ENCODE measurements at places on chromosomes 4 and X.

DNA sequence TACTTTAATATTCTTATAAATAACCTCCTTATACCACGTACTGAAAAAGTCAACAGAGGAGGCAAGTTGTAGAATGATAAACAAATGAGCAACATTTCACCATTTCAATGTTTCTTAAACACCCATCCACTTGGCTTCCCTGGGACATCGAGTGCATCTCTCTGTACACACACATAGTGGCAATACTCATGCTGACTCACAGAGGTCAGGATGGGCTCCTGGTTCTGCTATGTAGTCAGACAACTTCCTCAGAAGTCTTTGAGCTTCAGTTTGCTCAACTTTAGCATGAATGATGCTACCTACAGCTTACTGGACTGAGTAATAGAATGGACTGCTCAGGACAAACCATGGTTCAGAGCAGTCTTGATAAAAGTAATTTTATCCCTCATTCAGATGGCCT lies 56.9 kb downstream of the MAD2L1 start:
- DNase-seq: no peak

- DNase-seq: no peak
Measured at GRCh38 chrX:1462596-1463251, 10.0 kb upstream of the ASMTL start.

DNA sequence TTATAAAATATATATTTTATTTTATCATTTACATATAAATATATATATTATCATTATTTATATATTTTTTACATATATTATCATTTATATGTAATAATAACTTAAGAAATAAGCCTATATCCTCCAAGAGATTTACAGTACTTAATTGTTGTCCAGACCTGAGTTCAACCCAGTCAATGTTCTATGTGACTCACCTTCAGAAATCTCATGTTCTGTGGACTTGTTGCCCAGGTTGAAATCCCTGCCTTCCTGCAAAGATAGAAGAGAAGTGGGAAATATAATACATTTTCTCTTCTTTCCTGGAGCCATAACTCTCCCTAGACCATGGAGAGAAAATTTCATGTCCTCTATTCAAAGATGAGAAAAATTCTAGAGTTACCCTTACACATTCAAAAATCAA lies 247.3 kb downstream of the PARM1 start:
- DNase-seq: no peak

DNA sequence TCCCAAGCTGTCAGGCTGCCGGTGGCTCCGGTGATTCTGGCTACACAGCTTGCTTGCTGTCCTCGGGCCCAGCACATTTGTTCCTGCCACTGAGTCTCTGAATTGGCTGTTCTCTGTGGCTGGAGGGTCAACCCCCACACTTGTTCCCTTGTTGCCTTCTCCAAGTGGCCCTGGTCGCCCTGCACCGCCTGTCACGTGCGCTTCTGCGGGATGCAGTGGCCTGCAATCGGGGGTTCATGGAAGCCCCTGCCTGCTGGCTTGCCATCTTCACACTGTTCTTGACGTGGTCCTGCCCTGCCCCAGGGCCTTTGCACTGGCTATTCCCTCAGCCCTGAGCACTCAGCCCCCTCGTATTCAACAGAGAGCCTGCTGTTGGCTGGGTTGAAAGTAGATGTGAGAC lies 8.1 kb downstream of the CLCN4 start:
- DNase-seq: no peak

- DNase-seq: no peak
Measured at GRCh38 chrX:23745786-23746185, 2.7 kb upstream of the ACOT9 start.

GRCh38 chr4:60089546-60090273 lies 1110.4 kb upstream of the ADGRL3 start:
- DNase-seq: no peak

GRCh38 chr4:94515365-94515764 lies 63.6 kb downstream of the PDLIM5 start:
- no peak for DNase-seq

GRCh38 chr4:184620212-184620867 lies 28.9 kb downstream of the CASP3 start:
- no peak for DNase-seq

DNA sequence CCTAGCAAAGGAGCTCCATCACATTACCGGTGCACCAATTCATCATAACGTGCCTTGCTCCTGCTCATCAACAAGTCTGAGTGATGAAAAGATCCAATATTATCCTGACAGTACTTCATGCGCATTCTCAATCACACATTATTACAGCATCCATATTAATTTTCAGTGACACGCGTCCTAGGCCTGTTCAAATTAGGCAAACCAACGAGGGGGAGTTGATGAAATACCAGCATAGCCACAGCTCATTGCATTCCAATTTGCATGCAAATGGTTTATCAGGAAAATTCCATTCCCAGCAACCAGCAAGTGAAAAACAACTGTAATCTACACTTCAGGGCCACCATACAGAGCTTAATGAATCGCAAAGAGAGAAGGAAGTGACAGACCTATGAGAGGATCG lies 236.9 kb downstream of the DCLK2 start:
- no peak for DNase-seq

DNA sequence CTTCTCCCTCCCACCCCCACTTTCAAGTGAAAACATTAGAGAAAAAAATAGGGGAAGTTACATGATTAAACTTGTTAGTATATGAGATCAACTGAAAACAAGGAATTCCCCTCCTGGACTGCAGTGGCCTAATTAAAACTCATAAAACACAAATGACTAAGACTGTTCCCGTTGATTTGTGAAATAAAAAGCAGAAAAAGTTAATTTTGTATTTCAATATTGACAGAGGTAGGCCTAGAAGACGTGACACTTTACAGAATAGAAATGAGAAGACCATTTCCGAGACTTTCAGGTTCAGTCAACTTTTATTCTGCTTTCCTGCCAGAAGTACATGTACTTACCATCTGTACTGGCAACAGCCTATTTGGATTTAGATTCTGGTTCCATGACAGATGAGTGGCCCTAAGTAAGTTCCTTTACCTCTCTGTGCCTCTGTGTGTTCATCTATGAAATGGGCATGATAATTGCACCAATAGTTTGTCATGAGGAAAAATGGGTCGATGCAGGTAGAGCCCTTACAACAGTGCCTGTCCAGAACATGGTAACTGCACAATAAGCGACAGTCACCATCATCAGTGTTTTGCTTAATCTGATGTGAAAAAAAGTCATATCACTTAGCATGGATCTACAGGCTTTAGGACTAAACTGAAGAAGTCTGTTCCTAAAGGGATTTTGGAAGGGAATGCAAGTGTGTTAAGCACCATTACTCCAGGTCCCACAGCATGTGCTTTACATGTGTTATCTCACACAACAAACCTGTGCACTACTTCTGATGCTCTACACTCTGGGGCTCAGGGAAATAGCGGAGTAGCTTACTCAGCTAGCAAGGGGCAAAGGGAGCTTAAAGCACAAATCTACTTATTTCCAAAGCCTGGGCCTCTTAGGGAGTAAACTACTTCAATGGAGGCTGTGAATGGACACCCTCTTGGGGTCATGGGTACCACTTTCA lies 562.3 kb upstream of the DIPK2B start:
- no peak for DNase-seq

GRCh38 chr4:182488896-182489295 lies 245.7 kb downstream of the TENM3 start:
- no peak for DNase-seq

DNA sequence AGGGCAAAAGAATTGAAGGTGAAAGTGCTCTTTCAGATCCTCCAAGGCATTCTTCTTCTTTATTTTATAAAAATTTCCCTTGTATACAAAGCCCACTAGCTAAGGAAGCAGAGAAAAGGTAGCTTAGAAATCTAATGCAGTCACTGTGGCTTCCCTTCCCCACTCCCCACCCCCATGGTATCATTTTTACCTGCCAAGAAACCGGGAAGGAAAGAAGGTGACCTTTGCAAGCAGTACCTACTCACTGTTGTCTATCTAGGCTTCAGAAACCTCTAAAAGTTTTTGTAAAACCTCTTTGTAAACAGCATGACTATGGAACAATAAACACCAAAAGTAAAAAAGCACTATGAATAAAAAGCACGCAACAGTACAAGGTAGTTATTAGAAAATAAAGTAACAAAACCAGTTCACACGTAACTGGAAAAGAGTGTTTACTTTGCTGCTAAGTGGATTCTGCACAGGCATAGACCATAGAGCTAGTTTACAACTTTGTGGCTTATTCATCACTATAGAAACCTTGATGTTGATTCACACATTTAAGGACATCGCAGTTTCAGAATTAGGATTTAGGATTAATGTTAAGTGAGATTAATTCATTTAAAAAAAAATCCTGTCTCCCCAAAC lies 109.6 kb upstream of the FTHL17 start:
- no peak for DNase-seq

DNA sequence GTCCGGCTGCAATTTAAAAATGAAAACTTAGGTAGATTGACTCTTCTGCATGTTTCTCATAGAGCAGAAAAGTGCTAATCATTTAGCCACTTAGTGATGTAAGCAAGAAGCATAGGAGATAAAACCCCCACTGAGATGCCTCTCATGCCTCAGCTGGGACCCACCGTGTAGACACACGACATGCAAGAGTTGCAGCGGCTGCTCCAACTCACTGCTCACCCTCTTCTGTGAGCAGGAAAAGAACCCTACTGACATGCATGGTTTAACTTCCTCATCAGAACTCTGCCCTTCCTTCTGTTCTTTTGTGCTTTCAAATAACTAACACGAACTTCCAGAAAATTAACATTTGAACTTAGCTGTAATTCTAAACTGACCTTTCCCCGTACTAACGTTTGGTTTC lies 41.0 kb downstream of the MAP7D3 start:
- DNase-seq: no peak

- DNase-seq: no peak
Measured at GRCh38 chr4:67713529-67714247, 12.7 kb upstream of the UBA6 start.

All from NCI-H1436 (cell line).